ENCODE measurements at places on chromosomes 1 and 21.
A peak's percentile ranks its signal among the peaks of the same experiment; 100 is the strongest.

- no peak for DNase-seq
Measured at GRCh38 chr1:188314557-188315137, 1485.9 kb downstream of the PLA2G4A start.

- no peak for DNase-seq
Measured at GRCh38 chr1:117932576-117932975, 3.0 kb downstream of the WDR3 start.

DNA sequence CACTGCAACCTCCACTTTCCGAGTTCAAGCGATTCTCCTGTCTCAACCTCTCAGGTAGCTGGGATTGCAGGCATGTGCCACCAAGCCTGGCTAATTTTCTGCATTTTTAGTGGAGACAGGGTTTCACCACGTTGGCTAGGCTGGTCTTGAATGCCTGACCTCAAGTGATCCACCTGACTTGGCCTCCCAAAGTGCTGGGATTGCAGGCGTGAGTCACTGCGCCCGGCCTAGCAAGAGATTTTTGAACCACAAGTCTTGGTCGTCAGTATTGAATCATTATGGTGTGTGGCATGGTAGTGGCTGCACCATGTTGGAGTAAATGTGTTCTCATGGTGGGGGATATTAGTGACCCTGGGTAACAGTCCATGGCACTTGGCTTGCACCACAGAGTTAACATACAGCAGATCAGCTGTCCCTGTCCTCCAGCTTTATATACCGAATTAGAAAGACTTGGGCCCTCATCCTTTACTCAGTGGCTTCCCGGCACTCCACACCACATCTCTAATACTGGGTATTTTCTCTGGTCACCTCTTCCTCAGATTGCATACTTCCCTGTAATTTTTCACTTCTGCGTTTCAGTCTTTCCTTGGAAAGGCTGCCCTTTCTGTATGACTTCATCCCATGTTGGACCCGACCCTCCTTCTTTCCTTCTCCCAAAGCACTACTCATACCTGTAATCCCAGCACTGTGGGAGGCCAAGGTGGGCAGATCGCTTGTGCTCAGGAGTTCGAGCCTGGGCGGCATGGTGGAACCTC, 25.1 kb downstream of the AK4 start:
- DNase-seq: no peak

DNA sequence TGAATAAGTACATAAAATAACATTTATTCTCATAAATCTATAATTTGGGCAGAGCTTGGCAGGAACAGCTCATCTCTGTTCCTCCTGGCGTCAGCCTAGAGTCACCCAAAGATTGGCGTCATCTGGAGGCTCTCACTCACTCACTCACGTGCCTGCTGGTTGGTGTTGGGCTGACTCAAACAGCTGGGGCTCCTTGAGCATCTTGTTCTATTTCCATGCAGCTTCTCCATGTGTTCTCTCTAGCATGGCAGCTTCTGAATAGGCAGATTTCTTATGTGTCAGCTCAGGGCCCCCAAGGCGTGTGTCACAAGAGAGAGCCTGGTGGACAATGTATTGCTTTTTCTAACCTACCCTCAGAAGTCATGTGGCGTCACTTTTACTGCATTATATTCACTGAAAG, 70.6 kb upstream of the RAB3GAP2 start:
- no peak for DNase-seq

DNA sequence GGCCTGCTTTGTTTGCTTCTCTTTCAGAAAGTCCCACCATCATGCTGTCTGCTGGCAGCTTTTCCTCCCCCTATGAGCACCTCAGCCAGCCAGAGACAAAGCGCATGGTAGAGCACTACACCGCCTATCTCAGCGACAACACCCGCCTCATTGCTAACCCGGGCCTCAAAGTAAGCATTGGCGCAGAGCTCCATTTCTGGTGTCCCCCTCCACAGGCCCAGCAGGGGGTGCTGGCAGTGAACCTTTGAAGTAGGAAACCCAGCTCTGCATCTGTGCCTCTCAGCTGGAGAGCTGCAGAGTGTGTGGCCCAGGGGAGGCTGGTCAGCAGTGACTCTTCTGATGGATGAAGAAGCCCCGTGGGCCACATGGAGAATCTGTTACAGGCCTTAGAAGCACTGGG, 81.2 kb upstream of the RAVER2 start:
- DNase-seq: peak; percentile 22

Data from fibroblast of skin of abdomen (primary cell).